ENCODE measurements at places on chromosomes 2 and 18.

DNA sequence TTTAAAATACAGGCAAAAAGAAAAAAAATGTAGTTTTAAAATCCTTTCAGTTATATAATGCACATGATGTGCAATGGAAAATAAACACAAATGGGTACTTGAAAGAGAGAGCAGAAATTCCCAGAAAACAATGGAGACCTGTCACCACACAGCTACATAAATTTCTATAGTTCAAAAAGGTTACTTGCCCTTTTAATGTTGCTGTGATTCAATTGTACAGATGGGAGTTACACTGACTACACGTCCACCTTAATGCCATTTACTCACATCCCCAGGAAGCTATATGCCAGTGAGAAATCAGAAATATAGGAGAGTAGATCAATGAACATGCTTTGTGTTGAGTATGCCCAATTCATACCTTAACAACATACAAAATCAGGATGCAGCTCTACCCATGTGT, 269.6 kb downstream of the ERBB4 start:
- DNase-seq, result no peak

- no peak for DNase-seq
These were observed 51.7 kb upstream of the TFCP2L1 start for GRCh38 chr2:121336528-121337294.

GRCh38 chr2:6222296-6222695, 530.1 kb downstream of the SOX11 start:
- no peak for DNase-seq

GRCh38 chr2:216418981-216419380, 6.7 kb downstream of the SMARCAL1 start:
- DNase-seq, result no peak

Measured in fibroblast of pulmonary artery (primary cell).